Stimulated activated CD8-positive, alpha-beta memory T cell treated with anti-CD3 and anti-CD28 coated beads, Interleukin-15, amount 100 ng/mL, for 48 hours (primary cell): ENCODE measurements at places on chromosomes 6 and 20.
A peak's percentile ranks its signal among the peaks of the same experiment; 100 is the strongest.

DNA sequence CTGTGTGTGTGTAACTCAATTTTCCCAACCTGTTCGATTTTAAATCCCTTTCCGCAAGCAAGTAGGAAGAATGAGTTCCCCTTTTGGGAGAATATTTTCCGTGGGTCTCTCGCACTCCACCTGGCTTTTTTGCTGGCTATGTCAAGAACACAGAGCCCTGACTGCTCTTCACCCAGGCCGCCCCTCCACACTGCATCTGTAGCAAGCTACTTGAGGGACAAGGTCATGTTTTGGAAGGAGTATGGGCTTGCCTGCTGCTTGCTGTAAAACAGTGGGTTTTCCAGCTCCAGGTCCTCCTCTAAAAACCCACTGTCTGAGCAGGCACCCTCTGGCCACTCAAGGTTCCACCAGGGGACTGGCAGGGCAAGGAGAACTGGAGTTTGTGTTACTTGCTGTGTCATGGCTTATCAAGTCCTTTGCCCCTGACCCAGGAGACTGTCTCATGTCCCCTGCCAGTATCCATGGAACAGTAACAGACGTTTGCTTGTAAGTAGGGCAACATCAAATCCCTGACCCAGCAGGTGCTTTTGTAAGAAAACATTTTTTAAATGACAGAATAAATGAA, 35.5 kb upstream of the SYNJ2 start:
- DNase-seq = no peak

GRCh38 chr6:112237595-112237994, 16.8 kb downstream of the LAMA4 start:
- no peak for DNase-seq

GRCh38 chr20:37420610-37421009, 74.7 kb downstream of the SRC start:
- no peak for DNase-seq

GRCh38 chr6:149033454-149033853, 284.1 kb upstream of the TAB2 start:
- DNase-seq = no peak

GRCh38 chr20:45886590-45887345, 654 bp downstream of the SPATA25 start:
- no peak for DNase-seq

GRCh38 chr6:130371921-130372420, 6.2 kb downstream of the TMEM200A start:
- DNase-seq = no peak

- DNase-seq = no peak
These were observed 488.5 kb upstream of the BTBD3 start for GRCh38 chr20:11429168-11429567.

- DNase-seq = peak; percentile 18
These were observed 148.8 kb downstream of the RPS12 start for GRCh38 chr6:132962936-132963868.

- no peak for DNase-seq
These were observed 995.8 kb upstream of the FLRT3 start for GRCh38 chr20:15333170-15333569.

- no peak for DNase-seq
These were observed 2.9 kb downstream of the RIPOR2 start for GRCh38 chr6:24932832-24933231.

DNA sequence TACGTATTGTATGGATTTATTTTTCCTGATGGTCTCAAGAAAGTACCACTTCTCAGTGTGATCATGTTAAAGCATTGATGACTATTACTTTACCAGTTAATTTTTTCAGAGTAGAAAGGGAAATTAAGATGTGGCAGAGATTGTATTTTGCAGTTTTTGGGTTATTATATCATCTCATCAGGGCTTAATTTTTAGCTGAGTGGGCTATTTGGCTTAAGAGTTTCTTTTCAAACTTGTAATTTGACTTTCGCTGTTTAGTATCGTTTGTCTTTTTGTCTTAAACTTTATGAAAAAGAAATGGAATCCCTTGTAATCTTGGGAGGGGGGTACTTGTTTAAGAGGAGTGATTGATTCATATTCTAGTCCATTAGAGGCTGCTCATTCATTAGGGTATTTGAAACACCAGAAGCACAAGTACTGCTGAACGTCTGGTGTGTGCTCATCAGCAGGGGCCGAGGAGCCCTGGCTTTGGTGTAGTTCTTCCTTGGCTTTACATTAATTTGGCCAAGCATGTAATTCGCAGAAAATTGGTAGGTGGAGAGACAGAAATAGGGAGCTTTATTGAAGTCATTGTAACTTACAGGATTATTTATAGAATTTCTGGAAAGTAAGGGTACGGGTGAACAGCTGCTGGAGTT, 112.4 kb downstream of the TIAM2 start:
- DNase-seq = no peak

DNA sequence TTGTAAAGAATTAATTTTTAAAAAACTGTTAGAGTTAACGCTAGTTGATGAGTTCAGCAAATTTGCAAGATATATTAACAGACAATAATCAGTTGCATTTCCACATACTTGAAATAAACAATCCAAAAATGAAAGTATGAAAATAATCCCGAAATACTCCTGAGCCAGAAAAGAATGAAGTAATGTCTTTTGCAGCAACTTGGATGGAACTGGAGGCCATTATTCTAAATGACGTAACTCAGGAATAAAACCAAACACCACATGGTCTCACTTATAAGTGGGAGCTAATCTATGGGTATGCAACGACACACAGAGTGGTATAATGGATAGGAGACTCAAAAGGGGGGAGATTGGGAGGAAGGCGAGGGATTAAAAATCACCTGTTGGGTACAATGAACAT, 872.9 kb upstream of the GJE1 start:
- DNase-seq = no peak

GRCh38 chr6:167130712-167131684, 8.1 kb downstream of the CCR6 start:
- DNase-seq = no peak

GRCh38 chr6:79947191-79948186, at the start of gene ELOVL4:
TSS of gene ELOVL4 (minus strand) at chr6:79947553. CDS start at chr6:79947279, 274 bp downstream.
- DNase-seq = peak; percentile 65

DNA sequence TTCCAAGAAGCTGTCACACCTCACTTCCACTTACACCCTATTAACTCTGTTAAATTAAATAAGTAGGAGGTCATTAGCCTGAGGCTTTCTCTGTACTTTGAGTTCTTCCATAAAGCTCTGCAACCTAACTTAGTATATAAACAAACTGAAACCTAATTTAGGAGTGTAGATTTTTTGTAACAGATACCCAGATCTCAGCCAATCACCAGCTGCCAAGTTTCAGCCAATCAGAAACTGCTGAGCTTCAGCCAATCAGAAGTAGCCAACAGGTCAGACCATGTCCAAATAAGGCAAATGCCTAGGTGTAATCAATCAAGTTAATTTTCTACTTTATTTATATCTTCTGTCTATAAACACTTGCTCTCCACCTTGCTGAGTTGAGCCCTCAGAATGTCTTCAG, 142.7 kb upstream of the SULF2 start:
- DNase-seq = no peak

DNA sequence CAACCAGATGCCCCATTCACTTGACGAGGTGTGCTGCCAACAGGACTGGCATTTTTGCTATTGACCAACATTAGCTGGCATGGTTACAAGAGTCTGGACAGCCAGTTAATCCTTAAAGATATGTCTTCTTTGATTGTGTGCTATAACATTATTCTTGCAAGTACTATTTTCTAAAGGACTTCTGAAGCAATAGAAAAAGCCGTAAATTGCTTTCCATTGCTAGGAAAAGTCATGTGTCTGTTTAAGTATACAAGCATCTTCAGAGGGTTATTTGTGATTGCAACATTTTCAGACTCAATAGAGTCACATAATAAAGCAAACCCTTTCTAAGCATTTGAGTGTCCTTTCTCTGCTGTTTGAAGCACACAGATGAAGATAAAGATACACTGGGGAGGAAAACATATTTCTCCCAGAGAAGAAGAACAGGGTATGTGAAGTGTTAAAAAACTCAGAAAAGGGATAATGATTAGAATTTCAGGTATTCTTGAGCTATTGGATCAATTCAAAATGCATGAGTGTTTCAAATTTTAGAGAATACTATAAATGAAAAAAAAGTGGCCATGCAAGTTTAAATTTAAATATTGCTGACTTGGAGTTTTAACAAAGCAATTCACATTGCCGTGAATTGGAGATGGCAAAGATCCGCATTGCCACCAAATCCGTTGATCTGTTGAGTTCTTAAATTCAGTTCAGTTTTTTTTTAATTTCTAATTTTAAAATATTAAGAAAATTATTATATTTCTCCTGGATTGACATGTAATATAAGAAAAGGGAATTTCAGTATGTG, 191.7 kb upstream of the MAP3K7 start:
- DNase-seq = no peak

DNA sequence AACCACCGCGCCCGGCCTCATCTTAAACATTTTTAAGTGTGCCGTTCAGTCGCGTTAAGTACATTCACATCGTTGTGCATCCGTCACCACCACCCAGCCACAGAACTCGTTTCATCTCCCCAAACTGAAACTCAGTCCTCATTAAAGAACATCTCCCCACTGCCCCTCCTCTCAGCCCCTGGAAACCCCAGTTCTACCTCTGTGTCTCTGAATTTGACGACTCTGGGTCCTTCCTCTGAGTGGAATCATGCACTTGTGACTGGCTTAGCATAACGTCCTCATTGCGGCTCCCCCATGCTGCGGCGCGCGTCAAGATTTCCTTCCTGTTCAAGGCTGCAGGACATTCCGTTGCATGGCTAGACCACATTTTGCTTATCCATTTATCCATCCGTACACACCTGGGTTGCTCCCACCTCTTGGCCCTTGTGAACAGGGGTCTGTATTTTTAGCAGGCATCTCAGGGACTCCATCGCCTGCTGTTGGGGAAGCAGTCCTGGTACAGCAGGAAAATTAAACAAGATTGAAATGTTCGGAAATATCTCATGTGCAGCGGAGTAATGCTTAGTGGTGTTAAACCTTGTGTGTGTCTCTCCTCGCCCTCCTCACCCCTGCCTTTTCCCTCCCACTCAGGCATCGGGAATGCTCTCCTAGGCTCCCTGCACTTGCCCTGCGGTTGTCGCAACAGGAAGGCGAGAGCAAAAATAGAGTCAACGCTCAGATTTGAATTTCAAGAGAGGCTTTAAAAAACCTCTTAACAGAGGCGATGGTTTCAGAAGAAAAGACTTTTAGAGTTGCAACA, 127.9 kb downstream of the PXDC1 start:
- peak; percentile 16 for DNase-seq
